Activated CD4-positive, alpha-beta T cell treated with anti-CD3 and anti-CD28 coated beads, Interleukin-2, amount 50 U/mL, for 48 hours (primary cell): ENCODE measurements at places on chromosomes 16 and 17.

DNA sequence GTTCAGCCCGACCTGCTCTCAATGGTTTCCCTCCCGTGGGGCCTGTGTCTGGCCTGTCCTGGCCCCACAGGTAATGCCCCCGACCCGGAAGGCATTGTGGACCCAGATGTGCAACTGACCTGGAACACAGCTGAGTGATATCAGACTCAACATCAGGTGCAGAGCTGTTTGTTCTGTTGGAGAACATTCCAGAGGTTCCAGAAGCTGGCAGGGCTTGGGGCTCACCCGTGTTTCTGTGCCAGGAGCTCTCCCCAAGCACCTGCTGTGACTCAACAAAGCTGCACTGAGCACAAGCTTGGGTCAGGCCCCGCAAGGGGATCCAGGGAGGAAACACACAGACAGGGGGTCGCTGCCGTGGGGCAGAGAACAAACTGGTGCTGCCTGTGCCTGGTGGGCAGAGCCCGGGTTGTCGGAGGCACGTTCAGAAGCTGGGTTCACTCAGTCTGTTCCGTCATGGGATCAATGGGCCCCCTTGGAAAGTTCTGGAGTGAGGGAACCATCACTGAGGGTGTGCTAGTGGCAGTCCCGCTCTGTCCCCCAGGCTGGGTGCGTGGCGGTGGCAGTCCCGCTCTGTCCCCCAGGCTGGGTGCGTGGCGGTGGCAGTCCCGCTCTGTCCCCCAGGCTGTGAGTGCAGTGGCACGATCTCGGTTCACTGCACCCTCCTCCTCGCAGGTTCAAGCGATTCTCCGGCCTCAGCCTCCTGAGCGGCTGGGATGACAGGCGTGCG lies 22.1 kb downstream of the HS3ST6 start:
- no peak for DNase-seq

DNA sequence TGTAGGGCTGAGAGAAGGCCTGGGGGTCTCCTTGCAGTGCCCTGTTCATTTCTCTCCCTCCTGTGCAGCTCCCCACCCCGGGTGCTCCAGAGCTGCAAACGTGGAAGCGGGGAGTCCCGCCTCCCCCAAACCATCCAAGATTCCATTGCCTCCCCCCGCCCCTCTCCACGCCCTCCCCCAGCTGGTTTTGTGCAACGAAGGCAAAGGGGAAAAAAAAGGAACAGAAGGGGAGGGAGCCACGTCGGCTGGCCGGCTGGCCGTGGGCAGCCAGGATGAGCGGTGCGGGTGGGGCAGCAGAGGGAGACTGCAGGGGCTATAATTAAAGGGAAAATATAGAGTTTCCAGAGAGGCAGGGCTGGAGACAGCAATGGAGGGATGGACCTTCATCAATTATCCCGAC lies 1.7 kb upstream of the COL1A1 start:
- no peak for DNase-seq

- no peak for DNase-seq
These were observed 77.6 kb upstream of the HLF start for GRCh38 chr17:55186937-55187770.

DNA sequence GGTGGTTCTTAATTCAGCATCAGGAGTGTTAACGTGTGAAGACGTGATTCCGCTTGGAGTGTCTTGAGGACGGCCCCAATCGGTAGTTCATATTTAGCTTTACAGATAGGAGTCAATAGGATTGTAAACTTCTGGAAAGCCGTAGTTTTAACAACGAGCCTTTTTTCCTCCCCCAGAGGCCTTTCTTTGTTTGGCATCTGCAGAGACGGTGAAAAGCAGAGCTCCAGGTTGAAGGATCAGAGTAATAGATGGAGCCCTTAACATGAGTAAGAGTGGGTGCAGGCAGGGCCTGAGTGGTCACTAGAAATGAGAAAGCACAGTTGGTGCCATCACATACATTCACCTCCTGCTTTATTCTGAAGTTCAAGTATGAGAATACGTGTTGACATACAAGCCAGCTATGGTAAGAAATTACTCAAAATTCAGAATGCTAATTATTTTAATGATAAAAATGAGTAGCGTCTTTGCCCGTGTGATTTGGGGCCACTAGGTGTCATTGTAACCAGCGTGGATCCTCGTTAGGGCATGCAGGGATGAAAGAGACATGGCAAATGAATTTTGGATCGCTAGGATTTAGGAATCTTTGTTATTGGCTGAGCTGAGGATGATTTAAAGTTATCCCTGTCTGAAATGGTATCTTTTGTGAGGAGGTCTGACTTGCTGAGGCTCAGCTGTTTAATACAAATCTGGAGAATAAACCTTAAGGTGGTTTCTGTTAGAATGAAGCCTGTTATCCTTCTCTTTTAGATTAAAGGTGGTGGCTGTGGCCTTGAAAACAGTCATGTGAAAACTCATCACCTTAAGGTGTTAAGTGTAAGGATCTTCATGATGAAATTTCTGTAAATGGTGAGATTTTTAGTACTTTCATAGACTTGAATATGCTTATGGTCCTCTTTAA lies 18.6 kb downstream of the PRCD start:
- no peak for DNase-seq

- DNase-seq, result no peak
These were observed 21.6 kb upstream of the BRD7 start for GRCh38 chr16:50390371-50390771.

DNA sequence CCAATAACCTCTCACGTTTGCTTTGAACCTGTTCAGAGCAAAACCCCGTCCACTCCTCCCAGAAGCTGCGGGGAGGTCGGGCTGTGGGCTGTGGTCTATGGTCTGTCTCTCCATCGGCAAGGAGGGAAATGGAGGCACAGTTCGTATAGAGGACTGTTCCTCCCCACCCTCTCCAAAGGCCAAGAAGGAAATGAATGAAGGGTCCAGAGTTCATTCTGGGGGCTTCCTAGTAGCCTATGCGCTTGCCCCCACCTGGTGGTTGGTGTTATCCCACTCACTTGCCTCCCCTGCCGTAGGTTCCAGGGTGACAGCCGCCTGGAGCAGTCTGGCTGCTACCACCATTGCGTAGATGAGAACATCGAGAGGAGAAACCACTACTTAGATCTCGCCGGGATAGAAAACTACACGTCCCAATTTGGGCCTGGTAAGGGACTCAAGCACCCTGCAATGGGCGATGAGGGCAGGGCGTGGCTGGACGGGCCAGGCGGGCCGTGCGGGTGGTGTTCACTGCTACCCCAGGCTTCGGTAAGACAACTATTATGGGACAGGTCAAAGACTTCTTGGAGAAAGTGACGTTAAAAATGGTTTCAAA lies 49.0 kb downstream of the SNX20 start:
- no peak for DNase-seq

DNA sequence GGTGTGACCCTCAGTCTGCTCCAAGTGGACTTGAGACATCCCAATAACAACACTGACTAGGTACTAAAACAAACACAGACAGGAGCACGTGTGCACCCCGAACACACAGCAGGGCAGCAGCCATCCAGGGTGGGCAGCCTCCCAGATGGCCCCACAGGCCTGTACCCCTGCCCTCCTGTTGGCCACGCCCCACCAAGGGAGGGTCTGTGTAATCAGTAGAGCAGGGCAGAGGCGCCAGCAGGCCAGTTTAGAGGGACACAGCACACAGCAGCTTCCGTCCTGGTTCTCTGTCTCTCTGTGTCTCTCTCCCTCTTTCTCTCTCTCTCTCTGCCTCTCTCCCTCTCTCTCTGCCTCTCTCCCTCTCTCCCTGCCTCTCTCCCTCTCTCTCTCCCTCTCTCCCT lies 21.4 kb downstream of the ACTG1 start:
- DNase-seq, result no peak
